ENCODE measurements at places on chromosomes 12 and 14.

DNA sequence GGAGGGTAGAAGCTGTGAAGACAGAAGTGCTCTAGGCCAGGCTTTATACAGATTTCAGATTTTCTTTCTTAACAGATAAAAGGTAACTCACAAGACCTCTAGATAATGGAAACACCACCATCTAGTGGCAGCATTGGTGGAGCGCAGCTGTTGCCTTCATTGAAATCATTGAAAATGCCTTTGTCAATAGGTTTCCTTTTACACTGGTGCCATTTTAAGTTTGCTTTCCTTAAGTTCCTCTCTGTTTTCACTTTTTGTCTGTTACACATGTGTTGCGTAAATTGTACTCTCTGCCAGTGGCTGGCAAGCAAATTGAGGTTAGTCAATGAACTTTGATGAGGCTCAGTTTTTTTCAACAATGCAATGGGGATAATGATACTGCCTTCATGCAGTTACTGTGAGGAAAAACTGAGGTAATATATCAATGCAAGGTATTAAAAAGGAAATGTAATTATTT lies 31.1 kb downstream of the ALDH1L2 start:
- peak; percentile 48 for DNase-seq

GRCh38 chr12:69059465-69060457 lies 126.8 kb upstream of the CPM start:
- DNase-seq: peak; percentile 73

DNA sequence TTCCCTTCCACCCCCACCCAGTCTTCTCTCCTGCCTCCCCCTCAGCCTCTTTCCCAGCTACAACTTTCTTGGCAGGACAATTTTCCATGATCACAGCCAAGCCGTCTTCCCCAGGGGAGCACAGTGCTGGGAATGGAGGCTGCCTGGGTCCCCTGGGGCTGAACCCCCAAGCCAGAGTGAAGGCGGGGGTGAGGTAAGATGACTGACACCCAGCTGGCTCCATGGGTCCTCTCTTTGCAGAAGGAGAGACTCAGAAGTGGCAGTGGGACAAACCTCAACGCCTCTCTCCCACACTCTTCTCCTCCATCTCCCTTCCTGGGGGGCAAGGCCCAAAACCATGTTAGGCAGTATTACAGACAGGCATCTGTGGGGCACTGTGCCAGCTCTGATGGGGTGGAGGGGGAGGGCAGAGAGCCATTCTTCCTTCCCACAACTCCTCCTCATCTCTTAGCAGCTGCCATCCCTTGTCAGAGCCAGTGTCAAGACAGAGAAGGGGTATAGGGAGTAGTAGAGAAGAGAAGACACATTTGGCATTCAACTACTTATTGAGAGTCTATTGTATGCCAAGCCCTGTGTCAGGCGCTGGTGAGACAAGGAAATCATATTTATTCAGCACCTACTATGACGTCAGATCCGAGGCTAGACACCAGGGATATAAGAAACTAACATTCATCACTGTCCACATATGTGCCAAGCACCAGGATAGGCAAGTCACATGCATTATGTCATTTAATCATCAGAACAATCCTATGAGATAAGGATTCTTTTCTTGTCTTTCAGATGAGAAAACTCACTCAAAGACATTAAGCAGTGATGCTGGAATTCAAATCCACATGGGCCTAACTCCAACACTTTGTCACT lies 3.6 kb downstream of the ITGA7 start:
- DNase-seq: no peak

DNA sequence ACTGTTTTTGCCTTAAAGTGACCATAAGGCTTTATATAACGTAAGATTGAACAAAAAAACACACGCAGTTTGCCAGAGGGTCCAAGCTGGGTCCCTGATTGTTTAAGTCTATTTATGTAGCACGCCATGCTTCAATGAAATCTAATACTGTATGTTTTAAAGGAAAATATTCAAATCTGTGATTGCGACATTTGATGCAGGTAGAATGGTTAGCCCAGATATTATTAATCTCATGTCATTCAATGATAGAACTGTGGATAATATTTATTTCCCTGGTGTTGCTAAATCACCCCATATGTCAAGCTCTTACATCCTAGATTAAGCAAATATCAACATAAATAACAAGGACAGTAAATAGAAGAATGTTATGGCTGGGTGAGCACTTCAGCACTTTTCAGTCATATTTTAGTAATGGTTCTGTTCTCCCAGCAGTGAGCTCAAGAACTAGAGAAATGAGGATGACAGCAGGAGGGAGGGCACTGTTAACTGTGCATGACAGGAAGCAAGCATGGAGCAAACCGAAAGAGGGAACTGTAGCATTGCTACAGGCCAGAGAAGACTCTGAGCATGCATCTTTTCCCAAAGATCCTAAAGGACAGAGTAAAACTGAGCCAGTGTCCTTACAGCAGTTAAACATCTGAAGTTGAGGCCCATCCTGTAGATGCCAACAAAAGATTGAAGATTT lies 465.7 kb upstream of the MGAT4C start:
- DNase-seq: no peak

DNA sequence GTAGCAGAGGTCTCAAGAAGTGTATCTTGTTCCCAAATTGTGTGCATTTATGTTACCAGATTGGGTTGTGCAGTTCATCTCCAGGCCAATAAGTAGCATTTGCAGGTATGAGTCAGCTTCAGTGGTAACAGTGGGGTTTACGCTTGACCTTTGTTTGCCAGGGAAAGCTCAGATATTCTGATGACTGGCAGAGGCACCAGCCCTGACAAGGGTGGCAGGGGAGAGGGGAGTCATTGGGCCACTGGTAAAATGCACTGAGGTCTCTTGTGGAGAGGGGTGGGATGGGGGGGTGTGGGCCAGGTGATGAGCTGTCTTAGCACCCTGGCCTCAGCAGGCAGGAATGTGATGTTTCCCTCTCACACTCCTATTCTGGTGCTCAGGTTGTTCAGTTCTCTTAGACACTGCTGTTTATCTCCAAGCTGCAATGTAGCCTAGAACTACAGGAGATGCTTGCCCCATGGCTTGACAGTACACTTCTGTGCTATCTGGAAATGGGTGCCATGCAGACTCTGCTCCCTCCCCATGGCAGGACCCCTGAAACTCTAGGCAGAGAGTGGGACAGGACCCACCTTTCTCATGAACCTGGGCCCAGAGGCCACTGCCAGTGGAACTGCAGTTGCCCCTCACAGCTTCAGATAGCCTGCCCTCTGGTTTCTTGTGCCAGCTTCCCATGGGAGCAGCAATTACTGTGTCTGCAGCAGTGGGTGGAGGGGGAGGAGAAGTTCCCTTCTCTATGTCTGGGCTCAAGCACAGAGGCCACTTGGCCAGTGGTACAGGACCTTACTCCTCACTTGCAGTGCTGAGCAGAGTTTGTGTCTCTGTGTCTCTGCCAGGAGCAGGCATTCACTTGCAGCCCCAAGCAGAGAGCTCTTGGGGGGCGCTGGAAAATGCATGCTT lies 31.9 kb downstream of the USP15 start:
- DNase-seq: peak; percentile 15

GRCh38 chr12:2856051-2856450 lies 788 bp downstream of the TEX52 start:
- no peak for DNase-seq

Data from HFF-Myc (cell line).